ENCODE measurements at places on chromosomes 16 and 17.

GRCh38 chr17:30176855-30177254, 58.6 kb downstream of the SLC6A4 start:
- DNase-seq, result no peak

GRCh38 chr16:67551972-67552371, 10.4 kb upstream of the CTCF start:
- DNase-seq, result no peak

GRCh38 chr17:9644910-9645751, at the start of gene USP43:
TSS of gene USP43 (plus strand) at chr17:9645517. CDS start at chr17:9645633, 116 bp downstream.
- DNase-seq, result peak; percentile 59

GRCh38 chr17:78650093-78650715, 73.0 kb upstream of the DNAH17 start:
- DNase-seq, result no peak

DNA sequence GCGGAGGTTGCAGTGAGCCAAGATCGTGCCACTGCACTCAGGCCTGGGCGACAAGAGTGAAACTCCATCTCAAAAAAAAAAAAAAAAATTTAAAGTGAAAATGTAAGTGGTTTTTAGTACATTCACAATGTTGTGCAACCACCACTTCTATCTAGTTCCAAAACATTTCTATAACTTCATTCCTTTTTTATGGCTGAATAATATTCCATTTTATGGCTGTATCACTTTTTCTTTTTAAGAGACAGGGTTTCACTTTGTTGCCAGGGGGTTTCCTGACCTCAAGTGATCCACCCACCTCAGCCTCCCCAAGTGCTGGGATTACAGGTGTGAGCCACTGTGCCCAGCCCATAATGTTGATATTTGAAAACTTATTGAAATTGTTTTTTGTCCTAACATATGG, 11.7 kb upstream of the CMTM3 start:
- DNase-seq, result no peak

GRCh38 chr17:36858119-36859002, 78.9 kb upstream of the LHX1 start:
- DNase-seq, result no peak

- peak; percentile 55 for DNase-seq
Observed at GRCh38 chr16:58501242-58502131, 1.5 kb downstream of the NDRG4 start.

- peak; percentile 49 for DNase-seq
Observed at GRCh38 chr17:72411124-72411563, 290.3 kb downstream of the SOX9 start.

DNA sequence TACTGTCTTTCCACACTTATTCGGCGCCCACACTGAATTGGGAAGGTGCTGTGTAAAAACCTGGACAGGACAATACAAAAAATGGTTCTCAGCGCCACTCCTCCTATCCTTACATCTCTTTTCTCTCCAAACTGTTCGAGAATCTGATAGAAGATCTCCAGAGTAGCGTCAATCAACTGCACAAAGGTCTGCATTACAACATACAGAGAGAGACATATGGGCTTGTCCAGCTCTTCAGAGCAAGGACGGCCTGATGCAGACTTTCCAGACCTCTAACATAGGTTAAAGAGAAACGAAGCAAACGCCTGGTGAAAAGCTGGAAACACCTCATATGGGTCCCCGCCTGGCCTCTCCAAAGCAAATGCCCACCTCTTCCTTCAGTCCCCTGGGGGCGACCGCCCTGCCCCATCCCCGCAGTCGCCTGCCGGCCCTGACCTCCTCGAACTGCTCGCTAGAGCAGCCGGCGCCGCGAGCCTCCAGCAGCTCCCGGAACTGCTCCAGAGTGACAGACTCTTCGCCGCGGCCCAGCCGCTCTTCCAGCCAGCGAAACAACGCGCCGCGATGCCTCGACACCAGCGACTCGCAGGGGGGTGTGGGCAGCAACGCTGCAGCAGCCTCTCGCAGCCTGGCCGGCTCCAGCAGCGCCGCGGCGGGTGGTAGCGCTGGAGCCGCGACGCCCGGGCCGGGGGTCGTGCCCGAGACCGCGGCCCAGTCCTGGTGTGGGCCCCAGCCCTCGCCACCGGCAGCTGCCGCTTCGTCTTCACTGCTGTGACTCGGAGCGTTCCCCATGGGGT, 526 bp downstream of the ZZEF1 start:
- peak; percentile 34 for DNase-seq

- DNase-seq, result no peak
Observed at GRCh38 chr17:75950421-75950820, 9.6 kb upstream of the FBF1 start.

DNA sequence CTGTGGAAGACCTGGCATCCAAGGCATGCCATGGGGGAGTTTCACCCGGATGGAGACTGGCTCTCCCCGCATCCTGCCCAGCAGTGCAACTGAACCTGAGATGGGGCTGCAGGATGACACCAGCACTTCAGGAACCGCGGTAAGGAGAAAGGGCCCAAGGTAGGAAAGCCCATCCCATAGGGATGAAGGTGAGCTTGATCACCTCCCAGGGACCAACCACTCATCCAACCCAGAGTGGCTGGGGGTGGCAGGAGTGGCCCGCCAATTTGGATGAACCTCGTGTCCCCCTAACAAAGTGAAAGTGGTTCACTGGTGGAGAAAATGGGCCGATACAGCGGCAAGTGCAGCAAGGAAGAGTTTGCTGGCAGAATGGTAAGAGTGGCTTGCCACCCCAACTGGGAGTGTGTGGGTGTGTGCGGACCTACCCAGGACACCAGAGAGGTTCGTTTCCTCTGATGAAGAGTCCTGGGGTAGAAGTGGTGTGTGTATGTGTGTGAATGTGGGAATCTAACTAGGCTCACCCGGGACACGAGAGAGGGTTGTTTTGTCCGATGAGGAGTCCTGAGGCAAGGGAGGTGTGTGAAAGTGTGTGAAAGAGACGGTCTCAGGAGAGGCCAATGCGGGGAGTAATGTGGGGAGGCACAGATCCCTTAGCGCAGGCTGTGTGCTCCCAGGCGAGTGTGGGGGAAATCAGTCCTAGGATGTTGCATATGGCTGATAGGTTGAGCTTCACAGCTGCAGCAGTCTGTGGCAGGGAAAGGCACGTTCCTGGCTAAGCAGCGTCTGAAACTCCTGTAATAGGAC, 22.6 kb downstream of the ACSM1 start:
- no peak for DNase-seq

- no peak for DNase-seq
Observed at GRCh38 chr17:79843474-79843815, 4.2 kb upstream of the CBX4 start.

DNA sequence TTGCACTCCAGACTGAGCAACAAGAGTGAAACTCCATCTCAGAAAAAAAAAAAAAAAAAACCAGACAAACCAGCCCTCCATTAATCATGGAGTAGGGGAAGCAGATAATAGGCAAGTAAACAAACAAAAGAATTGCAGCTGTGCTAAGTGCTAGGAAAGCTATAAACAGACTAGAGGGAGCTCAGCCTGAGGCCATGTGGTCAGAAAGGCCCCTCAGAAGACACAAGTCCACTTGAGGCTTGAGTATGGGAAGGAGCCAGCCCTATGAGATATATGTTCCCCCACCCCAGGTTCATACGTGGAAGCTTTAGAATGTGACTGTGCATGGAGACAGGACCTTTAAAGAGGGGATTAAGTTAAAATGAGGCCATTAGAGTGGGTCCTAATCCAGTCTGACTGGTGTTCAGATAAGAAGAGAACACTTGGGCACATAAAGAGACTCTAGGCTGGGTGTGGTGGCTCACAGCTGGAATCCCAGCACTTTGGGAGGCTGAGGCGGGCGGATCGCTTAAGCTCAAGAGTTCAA, 132.6 kb upstream of the NOL11 start:
- DNase-seq, result no peak

DNA sequence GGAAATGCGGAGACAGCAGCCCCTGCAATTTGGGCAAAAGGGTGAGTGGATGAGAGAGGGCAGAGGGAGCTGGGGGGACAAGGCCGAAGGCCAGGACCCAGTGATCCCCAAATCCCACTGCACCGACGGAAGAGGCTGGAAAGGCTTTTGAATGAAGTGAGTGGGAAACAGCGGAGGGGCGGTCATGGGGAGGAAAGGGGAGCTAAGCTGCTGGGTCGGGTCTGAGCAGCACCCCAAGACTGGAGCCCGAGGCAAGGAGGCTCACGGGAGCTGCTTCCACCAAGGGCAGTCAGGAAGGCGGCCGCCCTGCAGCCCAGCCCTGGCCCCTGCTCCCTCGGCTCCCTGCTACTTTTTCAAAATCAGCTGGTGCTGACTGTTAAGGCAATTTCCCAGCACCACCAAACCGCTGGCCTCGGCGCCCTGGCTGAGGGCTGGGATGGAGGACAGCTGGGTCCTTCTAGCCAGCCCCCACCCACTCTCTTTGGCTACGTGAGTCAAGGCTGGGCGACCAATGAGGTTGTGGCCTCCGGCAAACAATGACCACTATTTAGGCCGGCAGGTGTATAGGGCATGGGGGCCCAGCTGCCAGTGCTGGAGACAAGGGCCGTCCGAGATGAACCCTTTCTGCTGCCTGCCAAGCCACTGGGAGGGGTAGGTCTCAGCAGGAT, 507 bp downstream of the SERPINF1 start:
- DNase-seq, result no peak

- no peak for DNase-seq
Observed at GRCh38 chr17:82917699-82918345, 78.0 kb upstream of the ZNF750 start.

DNA sequence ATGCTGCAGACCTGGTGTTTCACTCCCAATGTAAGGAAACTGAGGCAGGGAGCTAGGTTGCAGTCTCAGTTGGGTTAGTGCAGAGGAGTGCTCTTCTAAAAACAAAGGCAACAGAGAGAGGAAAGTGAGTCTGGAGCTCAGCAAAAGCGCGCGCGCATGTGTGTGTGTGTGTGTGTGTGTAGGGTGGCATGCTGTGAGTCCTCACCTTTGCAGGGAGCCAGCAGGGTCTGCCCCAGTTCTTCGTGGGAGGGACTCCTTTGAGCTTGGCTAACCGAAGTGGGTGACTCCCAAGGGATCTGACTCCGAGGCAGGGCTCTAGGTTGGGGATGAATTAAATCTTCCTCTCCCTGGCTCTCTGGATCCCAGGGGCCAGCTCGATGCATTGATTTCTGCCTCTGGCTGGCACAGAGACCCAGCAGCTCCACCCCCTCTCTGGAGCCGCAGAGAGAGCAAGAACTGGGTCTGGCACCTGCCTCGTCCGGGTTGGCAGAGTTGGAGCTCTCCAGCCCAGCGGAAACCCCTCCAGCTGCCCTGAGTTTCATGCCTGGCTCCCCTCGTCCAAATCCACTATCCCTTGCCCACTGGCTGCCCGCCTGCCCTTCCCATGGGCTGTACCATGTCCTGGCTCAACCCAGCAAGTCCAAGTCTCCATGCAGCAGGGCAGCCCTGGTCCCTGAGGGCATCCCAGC, 1.3 kb upstream of the BTBD17 start:
- no peak for DNase-seq

DNA sequence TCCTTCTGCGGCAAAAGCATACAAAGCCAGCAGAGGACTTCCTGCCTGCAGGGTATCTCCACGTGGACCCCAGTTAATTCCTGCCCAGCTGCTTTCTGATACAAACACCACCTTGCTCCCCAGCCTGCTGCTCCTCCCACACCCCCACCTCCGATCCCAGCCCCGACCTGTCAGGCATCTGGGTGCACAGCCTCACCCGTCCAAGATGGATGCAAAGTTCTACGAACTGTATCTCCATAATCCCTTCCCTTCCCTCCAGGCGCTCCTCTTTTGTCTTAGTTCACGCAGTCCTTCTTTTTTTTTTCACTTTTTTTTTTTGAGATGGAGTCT, 15.6 kb upstream of the FOXJ1 start:
- DNase-seq, result no peak

DNA sequence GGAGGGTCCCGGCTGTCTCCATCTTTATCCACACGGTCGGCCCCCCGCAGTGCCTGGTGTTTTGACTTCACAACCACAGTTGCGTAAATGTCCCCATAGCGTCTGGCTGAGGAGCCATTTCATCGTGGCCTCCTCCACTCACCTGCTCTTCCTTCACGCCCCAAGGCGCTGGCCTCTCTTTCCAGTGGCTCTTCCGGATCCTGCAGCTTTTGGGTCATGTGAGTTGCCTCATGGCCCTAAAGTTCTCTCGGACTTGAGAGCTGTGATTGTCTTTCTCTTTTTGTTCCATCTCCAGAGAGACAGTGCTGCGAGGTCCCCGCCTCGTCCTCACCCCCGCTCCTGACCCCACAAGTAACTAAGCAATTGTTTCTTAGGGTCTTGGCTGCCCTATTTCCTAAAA, 22.7 kb downstream of the FLYWCH1 start:
- no peak for DNase-seq

DNA sequence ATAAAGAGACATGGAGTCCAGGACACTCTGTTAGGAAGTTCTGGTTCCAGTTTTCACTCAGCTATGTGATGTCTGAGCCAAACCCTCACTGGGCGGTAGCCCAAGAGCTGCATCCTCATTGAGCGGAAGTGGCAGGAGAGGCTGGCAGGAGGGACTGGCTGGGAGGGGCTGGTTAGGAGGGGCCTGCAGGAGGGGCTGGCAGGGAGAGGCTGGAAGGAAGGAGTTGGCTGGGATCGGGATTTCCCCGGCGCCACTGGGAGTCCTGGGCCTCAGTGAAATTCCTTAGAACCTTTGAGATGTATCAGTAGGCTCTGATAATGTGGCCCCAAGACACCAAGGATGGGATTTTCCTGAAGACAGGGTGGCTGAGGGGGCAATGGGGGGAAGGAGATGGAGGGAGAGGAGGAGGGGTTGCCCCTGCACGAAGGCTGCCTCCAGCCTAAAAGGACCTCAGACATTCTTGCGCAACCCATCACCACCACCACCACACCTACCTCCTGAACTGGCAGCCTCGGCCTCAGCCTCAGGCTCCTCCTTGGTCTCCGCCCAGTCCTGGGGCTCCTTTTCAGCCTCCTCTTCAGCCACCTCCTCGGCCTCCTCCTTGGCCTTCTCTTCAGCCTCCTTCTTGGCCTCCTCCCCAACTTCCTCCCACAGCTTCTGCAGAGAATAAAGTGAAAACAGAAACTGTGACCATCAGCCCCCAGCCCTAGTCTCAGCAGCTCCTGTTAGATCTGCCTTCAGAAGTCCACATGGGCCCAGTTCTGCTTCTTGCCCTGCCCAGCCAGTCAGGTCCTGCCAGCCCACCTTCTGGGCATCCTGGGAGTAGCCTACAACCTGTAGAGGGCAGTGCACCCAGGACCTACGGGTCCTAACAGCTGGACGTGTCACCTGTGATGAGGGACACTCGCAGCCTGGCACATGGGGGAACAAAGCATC, 31.7 kb downstream of the CNGB1 start:
- peak; percentile 70 for DNase-seq

DNA sequence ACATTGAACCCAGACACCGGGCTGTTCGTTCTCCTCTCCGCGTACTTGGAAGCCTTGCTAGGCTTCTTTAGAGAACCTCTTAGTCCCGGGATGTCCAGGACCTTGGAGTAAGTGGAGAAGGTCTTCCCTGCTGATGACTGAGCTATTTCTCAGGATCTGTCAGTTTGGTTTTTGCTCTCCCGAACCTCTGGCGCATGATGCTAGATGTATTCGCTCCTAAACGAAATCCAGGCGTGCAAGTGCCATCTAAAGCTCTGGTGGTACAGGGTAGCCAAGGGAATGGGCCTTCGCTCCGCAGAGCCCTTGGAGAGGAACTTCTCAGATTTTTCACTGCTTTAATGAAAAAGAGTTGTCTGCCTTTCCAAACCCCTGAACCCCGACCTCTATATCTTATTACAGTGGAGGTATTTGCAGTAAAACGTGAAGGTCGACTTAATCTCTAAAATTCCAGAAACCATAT, 547 bp downstream of the VMP1 start:
- DNase-seq, result no peak
